Pulmonary artery endothelial cell (primary cell): ENCODE measurements at places on chromosomes 5 and 9. TPM values are rescaled to one million over a fixed set of nuclear protein-coding genes. Genes with fewer than 3 reads are reported as not detected.

TERT gene
- total RNA-seq = 0.07 TPM in 1 of 2 replicates, not detected in the other

PCSK1 gene
- 2.2 and 3.4 TPM in 2 replicates for total RNA-seq

FAF2 gene
- total RNA-seq = 37.9 and 47.1 TPM in 2 replicates

RNF224 gene
- 0.07 TPM in 2 replicates for total RNA-seq

CDH6 gene
- under 0.01 and 0.11 TPM in 2 replicates for total RNA-seq

PTCH1 gene
- 2.1 and 2.4 TPM in 2 replicates for total RNA-seq

TMOD1 gene
- 0.26 and 1.5 TPM in 2 replicates for total RNA-seq

SUSD1 gene
- total RNA-seq = 29.5 and 46.5 TPM in 2 replicates

FCN2 gene
- total RNA-seq = not detected in 2 replicates

SETD9 gene
- total RNA-seq = 6.5 and 15.6 TPM in 2 replicates

TAF11L10 gene
- not detected in 2 replicates for total RNA-seq

BHMT2 gene
- 0.13 and 2.5 TPM in 2 replicates for total RNA-seq

FAM163B gene
- total RNA-seq = not detected in 2 replicates

PFN3 gene
- total RNA-seq = not detected in 2 replicates

TGFBR1 gene
- 14.8 and 15.5 TPM in 2 replicates for total RNA-seq

SLF1 gene
- 8.7 and 14.2 TPM in 2 replicates for total RNA-seq

RAB3C gene
- total RNA-seq = 0.14 and 0.20 TPM in 2 replicates

IFNB1 gene
- total RNA-seq = not detected in 2 replicates

FIBCD1 gene
- not detected in 2 replicates for total RNA-seq

TSSK1B gene
- not detected in 2 replicates for total RNA-seq

DMGDH gene
- total RNA-seq = 0.20 and 0.25 TPM in 2 replicates

WHRN gene
- 0.14 and 0.20 TPM in 2 replicates for total RNA-seq

TSLP gene
- total RNA-seq = 0.53 TPM in 1 of 2 replicates, not detected in the other

NTRK2 gene
- under 0.01 and 0.04 TPM in 2 replicates for total RNA-seq

SAPCD2 gene
- total RNA-seq = 17.6 and 31.1 TPM in 2 replicates

NRARP gene
- total RNA-seq = 14.0 and 16.0 TPM in 2 replicates

PCDHGA10 gene
- total RNA-seq = 3.1 and 4.0 TPM in 2 replicates

PCDHGB7 gene
- 4.8 and 6.1 TPM in 2 replicates for total RNA-seq

ZNF782 gene
- total RNA-seq = 2.9 and 4.2 TPM in 2 replicates

SPATA31E1 gene
- total RNA-seq = not detected in 2 replicates

LCN12 gene
- not detected in 2 replicates for total RNA-seq

TMEM174 gene
- 0.07 TPM in 1 of 2 replicates, not detected in the other for total RNA-seq

HBEGF gene
- 16.6 and 24.3 TPM in 2 replicates for total RNA-seq

CDKN2B gene
- total RNA-seq = 2.3 and 3.5 TPM in 2 replicates

PCDHA8 gene
- under 0.01 and 0.04 TPM in 2 replicates for total RNA-seq

TLX3 gene
- total RNA-seq = not detected in 2 replicates

AGXT2 gene
- total RNA-seq = not detected in 2 replicates
